SHP77 (cell line): ENCODE measurements at places on chromosomes 12 and 14.

DNA sequence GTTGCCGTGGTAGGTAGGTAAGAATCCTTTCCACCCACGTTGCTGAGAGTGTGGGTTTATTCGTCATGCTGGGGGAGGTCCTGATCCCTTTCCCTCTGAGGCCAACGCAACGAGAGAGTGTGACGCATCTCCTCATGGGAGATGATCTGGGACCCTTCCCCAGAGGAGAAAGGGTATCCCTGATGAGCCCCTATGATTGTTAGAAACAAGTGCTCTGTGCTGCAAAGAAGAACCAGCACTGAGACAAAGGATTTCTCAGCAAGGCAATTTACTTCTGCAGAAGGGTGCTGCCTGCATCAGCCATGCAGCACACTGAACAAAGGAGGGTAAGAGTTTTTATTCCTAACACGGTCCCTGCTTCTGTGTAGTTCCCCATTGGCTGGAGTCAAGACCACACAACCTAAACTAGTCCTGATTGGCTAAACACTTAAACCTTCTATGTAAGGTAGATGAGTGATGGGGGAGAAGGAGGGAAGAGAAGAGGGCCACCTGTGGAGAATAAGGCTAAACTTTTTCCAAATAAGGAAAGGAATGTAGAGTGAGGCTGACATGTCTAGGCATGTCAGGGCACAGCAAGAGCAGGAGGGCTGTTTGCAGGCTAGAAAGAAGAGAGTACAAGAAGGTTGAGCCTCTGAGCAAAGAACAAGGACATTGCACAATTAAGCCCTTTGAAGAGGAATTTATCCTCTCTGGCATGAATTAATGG, 21.3 kb downstream of the CLEC2A start:
- no peak for DNase-seq

GRCh38 chr12:116657921-116658495, 79.9 kb downstream of the SPRING1 start:
- DNase-seq: no peak

DNA sequence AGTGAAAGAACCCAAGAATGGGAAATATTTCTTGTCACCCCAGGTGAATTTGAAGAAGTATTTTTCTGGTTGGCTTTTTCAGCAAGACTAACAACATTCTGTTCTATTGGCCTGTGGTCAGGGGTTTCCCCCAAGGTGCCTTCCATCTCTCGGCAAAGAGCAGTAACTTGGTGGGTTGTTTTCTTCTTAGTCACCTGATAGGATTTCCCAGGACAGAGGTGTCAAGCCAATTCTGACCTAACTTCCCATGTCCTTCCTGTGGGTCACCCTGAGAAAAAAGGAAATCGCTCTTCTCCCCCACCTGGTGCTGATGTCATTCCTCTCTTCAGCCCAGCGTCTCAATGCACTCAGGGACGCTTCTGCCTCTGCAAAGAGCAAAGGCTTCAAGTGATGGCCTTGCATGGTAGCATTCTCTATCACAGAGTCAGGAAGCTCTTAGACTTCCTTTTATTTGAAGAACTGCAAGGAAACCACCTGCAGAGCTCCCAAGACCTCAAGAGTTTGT, 16.1 kb upstream of the IFNG start:
- DNase-seq: no peak

GRCh38 chr12:16359512-16360491, 12.4 kb downstream of the MGST1 start:
- DNase-seq: peak; percentile 13

DNA sequence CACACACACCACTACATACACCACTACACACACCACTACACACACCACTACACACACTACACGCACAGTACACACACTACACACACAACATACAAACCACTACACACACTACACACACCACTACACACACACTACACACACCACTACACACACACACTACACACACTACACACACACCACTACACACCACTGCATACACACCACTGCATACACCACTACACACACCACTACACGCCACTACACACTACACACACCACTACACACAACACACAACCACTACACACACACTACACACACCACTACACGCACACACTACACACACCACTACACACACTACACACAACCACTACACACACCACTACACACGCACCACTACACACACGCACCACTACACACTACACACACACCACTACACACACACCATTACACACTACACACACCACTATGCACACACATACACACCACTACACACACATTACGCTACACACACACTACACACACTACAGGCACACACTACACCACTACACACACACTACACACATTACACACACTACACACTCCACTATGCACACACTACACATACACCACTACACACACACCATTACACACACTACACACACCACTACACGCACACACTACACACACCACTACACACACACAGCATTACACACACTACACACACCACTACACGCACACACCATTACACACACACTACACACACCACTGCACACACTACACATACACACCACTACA, 12.5 kb downstream of the NOC4L start:
- no peak for DNase-seq

DNA sequence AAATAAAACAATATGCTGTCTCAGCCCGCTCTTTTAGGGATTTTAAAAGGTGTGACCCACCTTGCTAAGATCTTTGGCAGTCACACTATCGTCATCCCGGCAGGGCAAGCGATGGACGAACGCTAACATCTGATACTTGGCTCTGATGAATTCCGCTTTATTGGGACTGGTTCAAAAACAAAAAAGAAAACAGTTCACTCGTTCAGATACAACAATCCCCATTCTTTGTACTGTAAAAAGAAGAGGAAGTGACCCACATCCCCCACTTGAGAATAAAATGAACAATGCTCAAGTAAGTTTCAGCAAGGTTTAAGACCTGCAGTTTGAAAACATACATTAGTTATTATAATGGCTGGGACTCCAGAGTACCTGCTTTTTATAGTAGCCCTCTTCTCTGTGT, 7.3 kb downstream of the GIT2 start:
- no peak for DNase-seq

GRCh38 chr14:22976620-22977433, 5.5 kb downstream of the AJUBA start:
- DNase-seq: peak; percentile 60

DNA sequence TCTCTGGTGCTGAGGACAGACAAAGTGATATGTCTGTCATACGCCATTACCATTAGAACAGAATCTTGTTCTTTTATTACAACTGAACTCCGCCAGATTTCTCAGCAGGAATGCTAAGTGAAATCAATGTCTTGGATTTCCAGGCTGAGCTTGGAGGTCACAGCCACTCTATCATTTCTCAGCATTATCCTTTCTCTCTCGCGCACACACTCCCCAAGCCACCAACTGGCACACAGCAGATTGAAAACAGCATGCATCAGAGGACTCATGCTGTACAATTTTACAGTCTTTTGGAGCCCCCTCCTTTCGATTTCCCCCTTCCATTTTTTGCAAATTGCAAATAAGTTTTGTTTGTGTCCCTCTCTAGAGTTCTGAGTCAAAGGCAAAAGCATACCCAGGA, 348.6 kb downstream of the SOX5 start:
- no peak for DNase-seq

- no peak for DNase-seq
These were observed 5.1 kb downstream of the E2F7 start for GRCh38 chr12:77060136-77060882.

DNA sequence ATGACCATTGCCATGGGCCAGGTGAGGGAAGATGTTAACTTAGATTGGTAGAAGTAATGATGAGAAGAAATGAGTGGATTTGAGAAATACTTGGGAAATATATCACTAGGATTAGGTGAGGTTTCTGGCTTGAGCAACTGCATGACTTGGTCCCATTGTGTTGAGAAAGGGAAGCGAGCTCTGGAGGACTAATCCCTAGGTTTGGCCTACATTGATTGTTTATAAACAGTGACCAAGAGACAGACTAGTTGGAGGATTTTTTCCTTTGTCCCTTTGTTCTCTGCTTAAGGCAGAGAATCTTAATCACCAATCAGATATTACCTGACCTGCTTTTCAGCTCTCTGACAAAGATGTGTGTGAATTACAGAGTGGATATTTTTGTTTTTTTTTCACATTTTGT, 100.5 kb downstream of the AEBP2 start:
- no peak for DNase-seq

DNA sequence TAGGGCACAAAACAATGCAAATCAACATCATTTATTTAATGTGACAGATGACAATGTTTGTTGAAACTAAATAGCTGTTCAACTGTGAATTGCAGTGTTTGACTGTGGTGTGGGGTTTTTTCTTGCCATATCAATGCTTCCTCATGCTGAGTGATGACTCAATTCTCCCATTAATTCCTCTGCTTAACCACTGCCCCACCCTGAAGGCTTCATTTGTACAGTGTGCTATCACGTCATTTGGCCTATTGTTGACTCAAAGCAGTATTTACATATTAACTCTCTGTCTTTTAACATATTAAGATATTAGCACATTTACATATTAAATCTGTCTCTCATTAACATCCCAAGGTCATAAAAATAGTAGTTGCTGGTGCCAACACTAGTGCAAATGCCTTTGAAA, 164.8 kb upstream of the NRXN3 start:
- no peak for DNase-seq

GRCh38 chr14:74380172-74380571, 31.9 kb downstream of the VRTN start:
- no peak for DNase-seq

DNA sequence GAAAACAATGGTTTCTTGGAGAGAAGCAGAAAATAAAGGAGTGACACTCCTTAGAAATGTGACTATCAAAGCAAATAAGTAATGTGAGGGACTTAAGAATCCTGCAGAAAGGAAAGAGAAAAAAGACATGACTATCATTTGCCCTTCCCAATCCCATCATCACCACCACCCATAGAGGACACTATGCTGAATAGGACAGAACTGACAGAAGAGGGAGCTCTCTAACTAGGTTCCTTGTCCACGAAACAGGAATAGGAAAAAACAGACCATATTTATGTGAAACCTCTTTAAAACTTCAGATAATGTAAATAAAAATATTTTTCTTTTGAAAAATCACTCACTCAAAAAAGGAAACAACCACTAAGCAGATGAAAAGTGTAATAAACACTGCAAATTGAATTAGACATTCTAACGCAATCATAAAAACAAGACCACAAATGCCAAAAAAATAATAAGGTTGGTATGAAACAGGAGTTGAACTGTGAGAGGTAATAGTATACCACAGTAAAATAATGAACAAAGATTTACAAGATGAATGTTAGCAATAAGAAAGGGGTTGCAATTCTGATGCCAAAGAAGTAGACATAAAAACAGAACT, 24.1 kb downstream of the KLRD1 start:
- peak; percentile 29 for DNase-seq

GRCh38 chr12:13165617-13166041, 30.9 kb upstream of the EMP1 start:
- DNase-seq: peak; percentile 5

DNA sequence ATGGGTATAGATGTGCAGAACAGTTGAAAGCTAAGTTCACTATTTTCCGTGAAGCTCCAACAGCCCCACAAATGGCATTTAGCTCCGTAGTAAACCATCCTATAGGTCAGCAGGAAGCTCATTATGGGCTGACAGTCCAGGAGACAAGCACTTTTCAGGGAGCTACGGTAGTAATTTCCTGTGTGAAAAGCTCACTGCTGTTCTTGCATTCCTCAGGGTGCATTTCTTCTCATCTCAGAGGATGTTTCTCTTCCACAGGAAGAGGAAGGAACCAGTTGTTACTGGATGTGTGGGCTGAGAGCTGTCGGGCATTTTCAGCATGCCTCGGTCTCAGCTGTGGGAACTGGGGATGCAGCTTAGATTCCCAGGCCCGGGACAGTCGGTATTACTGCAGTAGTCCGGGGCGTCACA, 72.8 kb downstream of the GALNT4 start:
- no peak for DNase-seq

DNA sequence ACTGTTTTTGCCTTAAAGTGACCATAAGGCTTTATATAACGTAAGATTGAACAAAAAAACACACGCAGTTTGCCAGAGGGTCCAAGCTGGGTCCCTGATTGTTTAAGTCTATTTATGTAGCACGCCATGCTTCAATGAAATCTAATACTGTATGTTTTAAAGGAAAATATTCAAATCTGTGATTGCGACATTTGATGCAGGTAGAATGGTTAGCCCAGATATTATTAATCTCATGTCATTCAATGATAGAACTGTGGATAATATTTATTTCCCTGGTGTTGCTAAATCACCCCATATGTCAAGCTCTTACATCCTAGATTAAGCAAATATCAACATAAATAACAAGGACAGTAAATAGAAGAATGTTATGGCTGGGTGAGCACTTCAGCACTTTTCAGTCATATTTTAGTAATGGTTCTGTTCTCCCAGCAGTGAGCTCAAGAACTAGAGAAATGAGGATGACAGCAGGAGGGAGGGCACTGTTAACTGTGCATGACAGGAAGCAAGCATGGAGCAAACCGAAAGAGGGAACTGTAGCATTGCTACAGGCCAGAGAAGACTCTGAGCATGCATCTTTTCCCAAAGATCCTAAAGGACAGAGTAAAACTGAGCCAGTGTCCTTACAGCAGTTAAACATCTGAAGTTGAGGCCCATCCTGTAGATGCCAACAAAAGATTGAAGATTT, 465.7 kb upstream of the MGAT4C start:
- DNase-seq: no peak

DNA sequence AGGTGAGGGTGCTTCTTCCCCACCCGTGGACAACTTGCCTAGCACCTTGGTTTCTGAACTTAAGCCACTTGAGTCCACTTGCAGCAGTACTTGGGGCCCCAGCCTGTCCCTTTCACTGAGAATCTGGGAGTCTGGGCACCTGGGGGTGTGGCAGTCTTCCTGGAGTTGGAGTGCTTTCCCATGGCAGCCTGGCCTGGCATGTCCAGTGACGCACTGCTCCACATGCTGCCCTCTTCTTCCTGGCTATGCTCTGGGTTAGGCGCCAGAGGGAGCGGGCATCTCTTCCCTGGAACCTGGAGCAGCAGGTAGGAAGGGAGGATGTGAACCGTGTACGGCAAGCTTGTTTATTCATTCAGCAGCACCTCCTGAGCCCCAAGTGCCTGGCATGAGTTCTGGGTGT, 76.4 kb downstream of the PAPOLA start:
- DNase-seq: no peak

DNA sequence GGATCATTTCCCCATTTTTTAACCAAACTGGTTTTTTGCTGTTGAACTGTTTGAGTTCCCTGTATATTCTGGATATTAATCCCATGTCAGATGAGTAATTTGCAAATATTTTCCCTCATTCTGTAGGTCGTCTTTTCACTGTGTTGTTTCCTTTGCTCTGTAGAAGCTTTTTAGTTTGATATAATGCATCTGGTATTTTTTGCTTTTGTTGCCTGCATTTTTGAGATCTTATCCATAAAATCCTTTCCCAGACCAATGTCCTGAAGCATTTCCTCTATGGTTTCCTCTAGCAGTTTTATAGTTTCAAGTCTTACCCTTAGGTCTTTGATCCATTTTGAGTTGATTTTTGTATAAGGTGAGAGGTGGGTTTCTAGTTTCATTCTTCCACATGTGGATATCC, 71.3 kb downstream of the LRP6 start:
- no peak for DNase-seq
